ENCODE measurements at places on chromosomes 2 and 18.

DNA sequence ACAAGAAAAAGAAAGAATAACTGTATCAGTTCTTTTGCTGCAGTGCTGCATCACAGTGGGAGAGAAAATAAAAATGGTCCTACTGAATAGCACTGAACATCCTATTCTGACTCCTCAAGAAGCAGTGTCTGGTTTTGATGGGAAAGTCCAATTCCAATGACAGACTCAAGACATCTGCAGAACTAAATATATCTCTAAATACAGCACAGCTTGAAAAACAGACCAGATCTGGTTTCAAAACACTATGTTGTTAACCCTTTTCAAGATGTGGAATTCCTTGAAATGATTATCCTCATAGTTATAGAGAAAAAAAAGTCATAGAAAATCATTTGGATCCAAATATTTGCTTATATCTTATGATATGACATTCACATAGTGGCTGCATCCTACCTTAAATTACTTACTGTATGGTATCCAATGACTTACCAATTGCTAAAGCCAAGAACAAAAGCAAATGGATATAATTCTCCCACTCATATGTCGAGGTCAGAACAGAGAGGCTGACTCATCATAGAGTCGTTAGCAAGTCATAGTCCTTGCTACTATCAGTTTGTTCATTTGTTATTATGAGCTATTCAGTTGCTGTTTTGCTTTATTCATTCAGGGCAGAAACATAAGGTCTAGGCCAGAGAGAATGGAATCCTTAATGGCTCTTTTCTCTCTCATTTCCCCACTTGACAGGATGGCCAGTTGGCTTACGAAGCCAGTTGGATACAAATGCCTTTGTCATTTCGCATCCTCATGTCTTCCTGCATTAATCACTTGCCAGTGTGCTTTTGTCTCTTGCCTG is 62.5 kb upstream of the ACVR2A start:
- peak; percentile 15 for DNase-seq

DNA sequence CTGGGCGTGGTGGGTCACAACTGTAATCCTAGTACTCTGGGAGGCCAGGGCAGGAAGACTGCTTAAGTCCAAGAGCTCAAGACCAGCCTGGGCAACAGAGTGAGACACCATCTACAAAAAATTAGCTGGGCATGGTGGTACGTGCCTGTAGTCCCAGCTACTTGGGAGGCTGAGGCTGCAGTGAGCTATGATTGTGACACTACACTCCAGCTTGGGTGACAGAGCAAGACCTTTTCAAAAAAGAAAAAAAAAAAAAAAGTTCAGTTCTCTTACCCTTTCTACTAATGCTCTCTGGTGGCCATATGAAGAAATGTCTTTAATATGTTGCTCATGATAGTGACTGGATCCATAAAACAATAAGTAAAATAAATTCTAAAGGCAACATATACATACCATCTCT is 14.9 kb downstream of the TYW5 start:
- peak; percentile 12 for DNase-seq

- no peak for DNase-seq
Measured at GRCh38 chr2:237282568-237283128, 131.3 kb downstream of the COL6A3 start.

- peak; percentile 58 for DNase-seq
Measured at GRCh38 chr2:118221536-118222272, 133.4 kb downstream of the INSIG2 start.

DNA sequence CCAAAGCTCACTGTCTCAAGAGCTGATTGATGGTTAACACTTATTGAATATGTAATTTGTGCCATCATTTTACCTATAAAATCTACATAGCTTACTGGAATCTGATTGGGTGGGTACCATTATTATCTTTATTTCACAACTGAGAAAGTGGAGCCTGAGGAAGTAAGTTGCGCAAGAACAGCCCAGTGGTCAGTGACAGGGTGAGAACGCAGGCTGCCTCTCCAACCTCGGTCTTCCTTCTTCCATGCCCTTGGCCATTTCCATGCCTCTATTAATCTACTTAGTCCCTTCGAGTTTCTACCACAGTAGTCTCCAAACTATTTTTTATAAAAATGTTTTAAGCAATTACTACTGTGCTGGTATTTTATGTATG is 390.9 kb upstream of the VWC2L start:
- no peak for DNase-seq

DNA sequence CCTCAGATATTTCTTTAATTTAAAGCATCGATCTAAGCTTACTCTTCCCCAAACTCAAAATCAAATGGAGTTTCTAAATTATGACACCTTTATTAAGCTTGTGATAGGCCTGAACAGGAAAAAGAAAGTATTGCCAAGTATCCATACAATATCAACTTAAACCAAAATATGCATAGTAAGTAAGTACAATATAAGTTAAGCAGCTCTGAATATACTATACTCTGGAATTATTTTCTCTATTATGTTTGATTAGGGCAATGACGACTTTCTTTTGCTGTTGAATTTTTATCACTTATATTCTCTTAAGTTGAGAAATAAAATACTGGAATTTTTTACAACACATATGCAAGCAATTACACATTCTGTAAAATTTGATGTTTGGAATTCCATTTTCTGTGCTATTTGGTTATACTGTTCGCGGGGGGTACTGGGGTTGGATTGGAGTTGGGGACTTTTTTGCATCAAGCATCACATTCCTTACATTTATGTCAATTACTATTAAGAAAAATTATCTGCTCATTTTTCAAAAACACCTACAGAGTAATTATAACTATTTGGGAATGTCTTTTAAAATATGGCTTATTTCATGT is 2.2 kb downstream of the COL5A2 start:
- no peak for DNase-seq

DNA sequence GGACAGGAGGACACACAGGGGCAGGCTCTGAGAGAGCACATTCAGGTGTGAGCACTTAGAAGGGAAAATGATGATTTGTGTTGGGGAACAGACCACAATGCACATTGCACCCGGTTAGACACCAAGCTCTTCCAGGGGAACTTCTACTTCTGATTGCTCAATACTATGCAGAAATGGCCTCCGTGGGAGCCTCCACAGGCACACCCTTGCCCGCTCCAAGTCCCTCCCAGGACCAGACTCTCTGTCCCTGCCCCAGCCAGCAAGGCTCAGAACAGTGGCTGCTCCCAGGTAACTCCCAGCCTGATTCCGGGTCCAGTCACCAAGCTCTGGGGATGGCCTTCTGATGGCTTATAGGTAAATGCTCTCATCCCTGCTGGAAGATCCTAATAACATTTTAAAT is 56.2 kb downstream of the BCL2L11 start:
- no peak for DNase-seq
